Myometrial cell (primary cell): ENCODE measurements at places on chromosomes 16 and 17. TPM values are rescaled to one million over a fixed set of nuclear protein-coding genes. Genes with fewer than 3 reads are reported as not detected.

The SMTNL2 gene
- total RNA-seq, result not detected in 2 replicates

The C17orf78 gene
- total RNA-seq, result not detected in 2 replicates

The ASGR2 gene
- not detected in 2 replicates for total RNA-seq

The TMEM106A gene
- total RNA-seq, result 7.1 and 7.5 TPM in 2 replicates

The IGFALS gene
- total RNA-seq, result not detected in 2 replicates

The SLC12A3 gene
- total RNA-seq, result not detected in 2 replicates

The TRIM37 gene
- 19.5 and 19.6 TPM in 2 replicates for total RNA-seq
